ENCODE measurements at places on chromosomes 2 and 18.
A peak's percentile ranks its signal among the peaks of the same experiment; 100 is the strongest.

DNA sequence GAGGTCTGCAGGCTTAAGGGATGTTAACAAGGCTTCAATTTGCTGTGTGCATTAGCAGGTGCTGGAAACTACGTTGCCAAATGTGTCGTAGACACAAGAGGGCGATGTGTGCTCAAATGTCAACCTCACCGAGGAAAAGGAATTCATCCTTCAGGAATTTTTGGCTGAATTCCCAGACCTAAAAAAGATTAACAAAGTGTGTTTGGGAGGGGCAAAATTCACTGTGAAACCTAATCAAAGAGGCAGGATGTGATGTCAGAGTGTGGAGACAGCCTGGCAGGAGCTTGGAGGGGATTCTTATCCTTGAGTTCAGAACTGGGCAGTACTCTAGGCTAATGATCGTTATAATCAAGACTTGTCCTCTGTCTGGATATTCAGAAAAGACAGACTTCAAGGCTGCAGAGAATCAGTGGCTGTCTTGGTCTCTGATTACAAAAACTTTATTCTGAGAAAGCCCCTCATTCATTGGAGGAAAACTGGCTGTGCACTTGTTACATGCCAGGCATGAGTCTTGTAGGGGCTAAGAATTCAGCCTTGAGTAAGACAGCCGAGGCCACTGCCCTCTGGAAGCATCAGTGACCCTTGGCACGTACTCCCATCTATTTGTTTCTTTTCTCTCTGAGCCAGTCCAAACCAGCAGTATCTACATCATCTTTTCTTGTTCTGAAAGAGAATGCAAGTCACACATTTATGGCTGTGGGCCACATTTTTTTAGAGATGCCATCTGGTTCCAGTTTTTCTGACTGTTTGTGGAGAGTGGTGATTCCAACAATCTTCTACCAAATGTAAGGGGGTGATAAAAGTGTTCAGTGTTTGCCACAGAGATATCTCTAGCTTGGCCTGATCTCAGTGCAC lies 18.7 kb upstream of the SCYGR1 start:
- peak; percentile 49 for DNase-seq

DNA sequence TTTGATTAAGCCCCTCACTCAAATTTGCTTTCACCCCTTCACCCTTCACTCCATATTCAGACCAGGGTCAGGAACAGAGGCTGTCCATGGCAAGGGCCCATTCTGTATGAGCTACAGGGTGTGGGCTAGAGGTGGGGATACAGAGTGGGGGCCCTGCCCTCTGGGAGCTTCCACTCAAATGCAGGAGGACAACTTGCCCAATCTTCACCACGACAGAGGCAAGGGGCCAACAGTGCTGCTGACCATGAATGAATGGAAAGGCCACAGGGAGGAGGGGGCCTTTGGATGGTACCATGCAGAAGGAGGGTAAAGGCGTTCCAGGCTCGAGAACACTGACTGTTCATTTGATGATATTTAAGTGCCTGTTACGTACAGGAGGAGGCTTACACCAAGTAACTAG lies 22.8 kb downstream of the ADRA2B start:
- DNase-seq, result no peak

GRCh38 chr2:240143801-240144648 lies 3.6 kb upstream of the OTOS start:
- peak; percentile 87 for DNase-seq

DNA sequence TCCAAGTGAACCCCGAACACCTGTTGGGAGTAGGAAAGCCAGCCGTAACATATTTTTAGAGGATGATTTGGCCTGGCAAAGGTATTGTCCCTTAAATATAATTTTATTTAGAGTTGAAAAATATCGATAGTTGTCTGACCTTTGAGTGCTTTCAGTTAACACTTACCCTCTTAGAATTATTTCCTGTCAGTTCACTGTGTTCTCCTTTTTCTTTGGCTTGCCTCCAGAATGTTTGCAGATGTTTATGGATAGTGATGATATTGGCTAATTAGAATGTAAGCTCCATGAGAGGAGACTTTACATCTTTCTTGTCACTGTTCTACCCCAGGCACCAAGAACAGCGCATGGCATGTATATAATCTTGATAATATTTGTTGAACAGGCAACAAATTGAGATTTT lies 19.8 kb downstream of the PIKFYVE start:
- DNase-seq, result no peak

DNA sequence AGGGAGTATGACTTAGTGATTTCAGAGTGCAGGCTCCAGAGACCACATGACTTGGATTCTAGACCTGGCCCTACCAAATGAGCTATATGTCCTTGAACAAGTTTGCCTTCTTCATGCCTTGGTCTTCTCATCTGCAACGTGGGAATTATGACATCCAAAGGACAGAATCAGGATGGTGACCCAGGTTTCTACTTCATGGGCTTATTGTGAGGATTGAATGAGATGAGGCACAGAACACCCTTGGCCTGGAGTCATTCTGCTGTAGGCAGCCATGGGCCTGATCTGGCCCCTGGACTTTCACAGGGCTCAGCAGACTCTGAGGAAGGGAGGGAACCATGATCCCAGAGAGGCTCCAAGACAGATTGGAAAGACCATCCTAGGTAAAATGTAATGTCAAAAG lies 85.6 kb upstream of the HAAO start:
- DNase-seq, result no peak

DNA sequence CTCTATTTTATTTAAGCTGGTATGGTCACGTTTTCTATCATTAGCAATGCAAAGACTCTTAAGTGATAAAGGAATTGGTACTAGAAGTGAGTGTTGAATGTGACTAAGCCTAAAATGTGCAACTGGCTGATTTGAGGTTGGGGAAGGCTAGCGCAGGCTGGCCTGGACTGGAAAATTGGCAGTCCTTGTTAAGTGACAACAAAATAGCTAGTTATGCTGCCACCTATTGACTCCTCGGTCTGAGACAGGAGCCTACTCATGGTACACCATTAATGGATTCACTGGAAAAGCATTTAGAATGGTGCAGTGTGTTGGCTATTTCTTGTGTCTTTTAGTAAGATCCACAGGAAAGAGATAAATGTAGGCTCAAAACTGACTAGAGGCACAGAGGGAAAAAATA lies 5.7 kb upstream of the WIPF1 start:
- DNase-seq, result no peak

GRCh38 chr18:23825978-23826405 lies 136.7 kb downstream of the LAMA3 start:
- no peak for DNase-seq

DNA sequence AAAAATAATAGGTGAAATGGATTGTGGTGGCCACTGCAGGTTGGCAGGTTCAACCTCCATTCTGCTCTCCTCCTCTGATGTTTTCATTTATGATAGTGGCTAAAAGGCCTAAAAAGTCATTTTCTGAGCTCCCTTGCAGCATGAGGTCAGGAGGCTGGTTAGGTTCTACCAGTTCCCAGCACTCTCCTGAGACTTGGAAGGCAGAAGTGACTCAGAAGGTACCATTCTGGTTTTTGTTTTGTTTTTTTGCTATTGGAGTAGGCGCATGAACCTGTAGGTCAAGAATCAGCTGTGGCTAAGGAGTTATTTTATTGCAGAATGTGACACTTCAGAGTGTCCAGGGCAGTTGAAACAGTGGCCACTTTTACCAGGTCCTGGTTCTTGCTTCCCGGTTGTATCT lies 181.9 kb downstream of the CCDC102B start:
- no peak for DNase-seq

DNA sequence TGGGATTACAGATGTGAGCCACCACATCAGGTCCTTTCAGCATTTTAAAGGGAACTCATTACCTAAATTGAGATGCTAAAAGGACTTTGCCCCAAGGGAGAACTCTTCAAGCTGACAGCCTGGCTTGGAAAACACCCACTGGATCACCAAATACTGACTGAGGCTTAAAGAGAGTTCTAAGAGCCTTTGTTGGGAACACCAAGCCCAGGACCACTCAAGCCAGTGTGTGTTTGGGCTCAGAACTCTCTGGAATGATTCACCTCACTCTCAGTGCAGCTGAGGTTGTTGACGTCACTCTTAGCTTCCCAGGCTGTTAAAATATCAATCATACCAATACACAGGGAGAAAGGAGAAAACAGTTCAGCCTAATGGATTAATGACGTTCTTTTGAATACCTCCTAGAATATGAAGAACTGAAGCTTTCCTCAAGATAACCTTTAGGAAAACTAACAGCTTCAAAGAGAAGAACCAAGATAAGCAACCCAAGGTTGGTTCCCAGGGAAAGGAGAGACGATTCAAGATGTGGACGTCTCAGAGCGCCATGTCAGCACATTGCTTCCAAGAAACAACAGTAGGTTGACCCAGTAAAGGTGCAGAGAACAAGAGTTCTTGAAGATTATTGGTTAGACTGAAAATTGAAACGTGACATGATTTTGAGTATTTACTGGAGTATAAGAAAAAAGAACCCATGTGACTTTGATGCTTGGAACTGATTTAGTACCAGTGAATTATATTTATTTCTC lies 48.0 kb upstream of the MGAT4A start:
- no peak for DNase-seq

DNA sequence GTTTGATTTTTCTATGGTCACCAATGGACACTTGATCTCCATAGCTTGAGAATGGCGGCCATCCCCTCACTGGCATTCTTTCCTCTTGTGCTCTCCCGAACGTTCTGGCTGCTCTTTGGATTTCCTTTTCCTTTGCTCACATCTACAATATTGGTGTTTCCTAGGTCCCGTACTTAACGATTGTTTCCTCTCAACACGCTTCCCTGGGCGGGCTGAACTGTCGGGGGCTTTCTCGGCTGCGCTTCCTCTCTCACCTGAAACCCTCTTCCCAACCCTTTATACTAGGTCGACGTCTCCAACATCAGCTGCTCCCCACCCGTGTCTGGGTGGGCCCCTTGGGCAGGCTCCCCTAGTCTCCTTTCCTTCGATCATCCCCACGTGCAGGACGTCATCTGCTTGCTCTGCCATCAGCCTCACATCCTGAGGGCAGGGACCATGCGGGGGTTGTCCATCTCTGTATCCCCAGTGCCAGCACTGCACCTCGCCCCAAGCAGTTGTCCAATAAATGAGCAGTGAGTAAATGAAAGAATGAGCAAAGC lies 634 bp upstream of the DIS3L2 start:
- no peak for DNase-seq
